Left ventricle myocardium superior (tissue), 1 donor: ENCODE measurements at places on chromosomes 13 and 19. TPM values are rescaled to one million over a fixed set of nuclear protein-coding genes. Genes with fewer than 3 reads are reported as not detected.

DNA sequence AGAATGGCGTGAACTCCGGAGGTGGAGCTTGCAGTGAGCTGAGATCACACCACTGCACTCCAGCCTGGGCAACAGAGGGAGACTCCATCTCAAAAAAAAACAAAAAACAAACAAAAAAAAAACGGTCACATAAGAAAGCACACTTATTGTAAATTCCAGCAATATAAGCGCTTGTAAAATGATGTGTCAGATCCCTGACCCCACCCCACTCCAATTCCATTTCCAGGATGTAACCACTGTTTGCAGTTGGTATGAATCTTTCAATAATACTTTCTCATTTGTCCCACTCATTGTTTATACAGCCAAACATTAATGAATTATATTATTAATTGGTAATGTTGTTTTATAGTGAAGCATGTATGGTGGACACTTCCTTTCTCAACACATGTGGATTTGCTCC, 15.9 kb upstream of the CEACAM1 start:
- DNase-seq = no peak

The CEACAM8 gene
- total RNA-seq = not detected

GRCh38 chr13:22461854-22462490, 718.8 kb upstream of the SGCG start:
- DNase-seq = no peak

The ZNF560 gene
- total RNA-seq = not detected
